ENCODE measurements at places on chromosomes 13 and 19. TPM values are rescaled to one million over a fixed set of nuclear protein-coding genes. Genes with fewer than 3 reads are reported as not detected.
A peak's percentile ranks its signal among the peaks of the same experiment; 100 is the strongest.

DNA sequence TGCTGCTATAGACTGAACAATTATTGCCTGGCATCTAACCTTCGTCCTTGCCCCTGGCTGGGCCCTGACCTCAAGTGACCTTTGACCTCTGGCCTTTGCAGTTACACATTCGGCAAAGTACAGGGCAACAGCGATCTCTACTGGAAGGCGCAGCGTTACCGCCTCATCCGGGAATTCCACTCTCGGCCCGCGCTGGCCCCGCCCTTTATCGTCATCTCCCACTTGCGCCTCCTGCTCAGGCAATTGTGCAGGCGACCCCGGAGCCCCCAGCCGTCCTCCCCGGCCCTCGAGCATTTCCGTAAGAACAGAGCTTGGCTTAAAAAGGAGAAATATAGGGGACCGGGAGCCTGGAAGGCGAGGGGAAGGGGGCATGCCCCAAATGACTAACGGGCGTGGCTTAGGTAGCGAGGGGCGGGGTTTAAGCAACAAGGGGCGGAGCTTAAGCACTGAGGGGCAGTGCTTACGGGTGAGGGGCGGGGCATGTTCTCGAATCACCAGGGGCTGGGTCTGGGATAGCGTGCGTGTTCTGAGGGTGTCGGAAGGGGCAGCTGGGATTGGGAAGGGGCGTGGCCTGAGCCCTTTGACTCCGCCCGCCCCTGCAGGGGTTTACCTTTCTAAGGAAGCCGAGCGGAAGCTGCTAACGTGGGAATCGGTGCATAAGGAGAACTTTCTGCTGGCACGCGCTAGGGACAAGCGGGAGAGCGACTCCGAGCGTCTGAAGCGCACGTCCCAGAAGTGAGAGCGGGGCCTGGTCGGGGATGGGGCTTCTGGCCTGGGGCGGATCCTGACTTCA is 52.7 kb downstream of the TRPM4 start:
- H3K36me3 ChIP-seq, result no peaks in the 10 kb centered on the region
- DNase-seq, result no peak
- no peak overlapping the region for H3K4me3 ChIP-seq
- H3K4me1 ChIP-seq, result no peaks in the 10 kb centered on the region
- H3K27me3 ChIP-seq, result no peaks in the 10 kb centered on the region

The ZNF626 gene
- total RNA-seq, result 12.7 TPM

- no peaks in the 10 kb centered on the region for H3K36me3 ChIP-seq
- no peak for DNase-seq
- no peak overlapping the region for H3K27ac ChIP-seq
- no peaks in the 10 kb centered on the region for H3K27me3 ChIP-seq
These were observed 190.0 kb downstream of the MZT1 start for GRCh38 chr13:72537395-72537780.

The FFAR2 gene
- total RNA-seq, result not detected

DNA sequence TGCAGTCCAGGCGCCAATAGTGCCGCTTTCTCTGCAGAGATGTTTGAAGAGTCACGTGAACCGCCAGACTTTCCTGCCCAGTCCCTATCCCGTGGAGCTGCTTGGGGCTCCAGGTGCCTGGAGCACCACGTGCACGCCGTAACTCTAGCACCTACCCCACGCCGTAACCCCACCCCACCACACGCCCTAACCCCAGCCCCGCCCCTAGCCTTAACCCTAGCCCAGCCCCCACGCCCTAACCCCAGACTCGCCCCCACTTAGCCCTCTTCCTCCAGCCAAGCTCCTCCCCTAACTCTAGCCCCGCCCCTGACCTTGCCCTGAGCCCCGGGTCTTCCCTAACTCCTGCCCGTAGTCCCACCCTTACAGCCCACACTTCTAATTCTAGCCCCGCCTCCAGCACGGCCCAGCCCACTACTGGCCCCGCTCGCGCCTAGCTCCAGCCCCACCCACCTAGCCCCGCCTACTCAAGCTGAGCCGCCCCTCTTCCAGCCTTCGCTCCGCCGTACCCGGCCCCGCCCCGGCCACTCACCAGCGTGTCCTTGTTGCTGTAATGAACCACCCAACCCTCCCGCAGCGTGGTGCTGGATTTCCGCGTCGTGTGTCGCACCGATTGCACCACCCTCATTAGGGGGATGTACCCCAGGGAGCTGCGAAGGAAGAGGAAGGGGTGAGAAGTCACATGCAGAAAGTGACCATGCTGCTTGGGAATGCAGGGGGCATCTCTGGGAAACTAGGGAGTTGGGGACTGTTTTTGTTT is 19.5 kb downstream of the PRKD2 start:
- H3K27ac ChIP-seq, result no peak overlapping the region
- H3K36me3 ChIP-seq, result peaks cover 6% of the 10 kb centered on the region
- no peak for DNase-seq

DNA sequence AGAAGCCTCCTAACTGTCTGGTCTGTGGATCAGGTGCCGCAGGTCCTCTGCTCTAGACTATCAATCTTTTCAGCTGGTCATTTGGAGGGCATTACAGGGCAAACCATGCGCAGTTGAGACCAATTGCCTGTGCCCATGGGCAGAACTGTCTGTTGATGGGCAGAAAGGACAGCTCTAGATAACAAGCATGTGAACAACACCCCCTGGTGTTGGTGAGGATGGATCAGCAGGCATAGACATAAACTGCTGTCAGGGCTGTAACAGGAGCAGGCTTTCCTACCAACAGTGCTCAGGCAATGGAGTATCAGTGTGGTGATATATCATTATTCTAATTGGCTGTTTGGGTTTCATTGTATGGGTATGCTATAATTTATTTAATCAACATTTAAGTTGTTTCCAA is 104.7 kb upstream of the KL start:
- H3K4me1 ChIP-seq, result no peaks in the 10 kb centered on the region
- H3K27me3 ChIP-seq, result no peaks in the 10 kb centered on the region
- no peak overlapping the region for H3K4me3 ChIP-seq
- H3K27ac ChIP-seq, result no peak overlapping the region
- H3K36me3 ChIP-seq, result no peaks in the 10 kb centered on the region

The GNA15 gene
- total RNA-seq, result 6.2 TPM

DNA sequence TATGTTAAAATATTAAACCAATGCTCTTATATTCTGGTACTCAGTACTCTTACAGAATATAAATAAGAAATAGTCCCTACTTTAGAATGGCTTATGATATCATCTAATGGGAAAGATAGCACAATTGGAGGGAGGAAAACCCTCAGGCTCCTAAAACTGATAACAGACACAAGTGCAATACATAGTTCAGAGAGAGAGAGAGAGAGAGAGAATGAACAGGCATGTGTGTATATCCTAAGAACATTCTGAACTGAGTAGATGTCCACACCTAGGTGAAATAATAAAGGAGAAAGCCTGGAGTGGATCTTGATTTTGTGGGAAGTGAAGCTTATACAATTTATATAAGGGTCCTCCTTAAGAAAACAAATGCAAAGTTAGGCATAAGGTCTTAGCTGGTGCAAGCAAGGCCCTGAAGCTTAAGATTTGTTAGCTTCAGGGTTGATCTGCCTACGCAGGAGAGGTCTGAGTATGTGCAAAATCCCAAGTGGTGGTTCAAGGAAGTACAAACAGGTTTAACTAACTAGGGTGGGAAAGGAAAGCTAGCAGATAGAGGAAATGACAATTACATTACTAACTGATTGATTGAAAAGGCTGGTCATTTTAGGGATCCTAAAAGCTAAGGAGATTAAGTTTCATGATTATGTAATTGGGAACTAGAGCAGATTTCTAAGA is 53.3 kb downstream of the SOX21 start:
- H3K4me1 ChIP-seq, result no peaks in the 10 kb centered on the region
- H3K4me3 ChIP-seq, result no peak overlapping the region
- no peaks in the 10 kb centered on the region for H3K36me3 ChIP-seq
- DNase-seq, result no peak
- H3K27ac ChIP-seq, result no peak overlapping the region

The UPK1A gene
- total RNA-seq, result 0.67 TPM

GRCh38 chr19:2464389-2464788 is 7.6 kb upstream of the LMNB2 start:
- no peak for DNase-seq
- H3K27me3 ChIP-seq, result no peaks in the 10 kb centered on the region
- H3K27ac ChIP-seq, result peak overlapping the region; percentile 2
- no peak overlapping the region for H3K4me3 ChIP-seq
- peaks cover 7% of the 10 kb centered on the region for H3K4me1 ChIP-seq

DNA sequence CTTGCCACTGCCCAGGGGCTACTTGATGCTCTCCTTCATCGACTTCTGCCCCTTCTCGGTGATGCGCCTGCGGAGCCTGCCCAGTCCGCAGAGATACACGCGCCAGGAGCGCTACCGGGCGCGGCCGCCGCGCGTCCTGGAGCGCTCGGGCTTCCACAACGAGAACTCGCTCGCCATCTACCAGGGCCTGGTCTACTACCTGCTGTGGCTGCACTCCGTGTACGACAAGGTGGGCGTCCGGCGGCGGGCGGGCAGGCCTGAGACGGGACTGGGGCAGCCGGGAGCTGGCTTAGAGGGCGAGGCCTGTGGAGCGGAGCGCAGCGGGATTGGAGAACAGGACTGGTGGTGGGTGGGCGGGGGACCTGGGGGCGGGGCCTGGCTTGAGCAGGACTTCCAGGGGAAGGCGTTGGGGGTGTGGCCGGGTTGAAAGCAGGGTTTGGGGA is 12.7 kb upstream of the PSMD8 start:
- peak overlapping the region; percentile 29 for H3K27ac ChIP-seq
- 0 out of 2 replicates have a peak, but pooled peaks cover 3% of the 10 kb centered on the region for H3K4me1 ChIP-seq
- peak; percentile 28 for DNase-seq
- no peaks in the 10 kb centered on the region for H3K36me3 ChIP-seq
- peak overlapping the region; percentile 67 for H3K4me3 ChIP-seq
- H3K27me3 ChIP-seq, result peaks cover 10% of the 10 kb centered on the region

GRCh38 chr19:5567970-5568407 is 236 bp upstream of the TINCR start:
- peak overlapping the region; percentile 29 for H3K4me3 ChIP-seq
- H3K27ac ChIP-seq, result no peak overlapping the region
- DNase-seq, result no peak
- peaks cover 8% of the 10 kb centered on the region for H3K27me3 ChIP-seq
- H3K4me1 ChIP-seq, result no peaks in the 10 kb centered on the region
- no peaks in the 10 kb centered on the region for H3K36me3 ChIP-seq

- H3K4me3 ChIP-seq, result no peak overlapping the region
- H3K27ac ChIP-seq, result no peak overlapping the region
- peaks cover 2% of the 10 kb centered on the region for H3K4me1 ChIP-seq
- H3K36me3 ChIP-seq, result no peaks in the 10 kb centered on the region
These were observed 172.4 kb downstream of the SLC7A1 start for GRCh38 chr13:29423050-29423449.

The ZNF549 gene
- total RNA-seq, result not detected

The F10 gene
- total RNA-seq, result 0.18 TPM

The ZNF787 gene
- 132 TPM for total RNA-seq
